ENCODE measurements at places on chromosomes 12 and 14. TPM values are rescaled to one million over a fixed set of nuclear protein-coding genes. Genes with fewer than 3 reads are reported as not detected.
A peak's percentile ranks its signal among the peaks of the same experiment; 100 is the strongest.

GRCh38 chr12:106709068-106709511, 65.4 kb upstream of the RIC8B start:
- DNase-seq: no peak

The ST8SIA1 gene
- 6.0 TPM for total RNA-seq

The NPFF gene
- 0.59 TPM for total RNA-seq

The COX8C gene
- total RNA-seq: not detected

- DNase-seq: no peak
Measured at GRCh38 chr14:99342906-99343305, 70.9 kb upstream of the BCL11B start.

- peak; percentile 88 for DNase-seq
Measured at GRCh38 chr14:30016002-30016401, 88.4 kb upstream of the PRKD1 start.

The TNS2 gene
- 28.9 TPM for total RNA-seq

GRCh38 chr14:105080161-105080560, 14.9 kb upstream of the GPR132 start:
- no peak for DNase-seq

The PCED1B gene
- total RNA-seq: 0.49 TPM

The DHRS2 gene
- total RNA-seq: not detected

- no peak for DNase-seq
Measured at GRCh38 chr12:133129368-133130037, 571 bp downstream of the ZNF891 start.

DNA sequence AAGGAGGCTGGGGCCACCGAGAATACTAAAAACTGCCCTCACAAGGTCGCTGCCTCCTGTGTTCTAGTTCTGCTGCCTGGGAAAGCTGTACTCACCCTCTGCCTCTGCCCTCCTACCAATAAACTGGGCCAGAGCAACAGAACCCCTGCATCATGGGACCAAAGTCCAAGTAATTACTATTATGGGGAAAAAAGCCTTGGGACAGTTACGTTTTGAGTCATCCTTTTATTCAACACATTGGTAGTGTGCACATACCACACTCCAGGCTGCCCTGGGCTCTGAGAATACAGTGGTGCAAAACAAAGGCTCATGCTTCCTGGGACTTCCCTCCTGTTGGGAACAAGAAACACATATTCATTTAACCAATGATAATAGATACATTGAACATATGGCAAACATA, 49.0 kb downstream of the CACNA1C start:
- DNase-seq: no peak
